Adrenal gland (tissue), 19 donors: ENCODE measurements at places on chromosomes 6 and 20.
A peak's percentile ranks its signal among the peaks of the same experiment; 100 is the strongest.

DNA sequence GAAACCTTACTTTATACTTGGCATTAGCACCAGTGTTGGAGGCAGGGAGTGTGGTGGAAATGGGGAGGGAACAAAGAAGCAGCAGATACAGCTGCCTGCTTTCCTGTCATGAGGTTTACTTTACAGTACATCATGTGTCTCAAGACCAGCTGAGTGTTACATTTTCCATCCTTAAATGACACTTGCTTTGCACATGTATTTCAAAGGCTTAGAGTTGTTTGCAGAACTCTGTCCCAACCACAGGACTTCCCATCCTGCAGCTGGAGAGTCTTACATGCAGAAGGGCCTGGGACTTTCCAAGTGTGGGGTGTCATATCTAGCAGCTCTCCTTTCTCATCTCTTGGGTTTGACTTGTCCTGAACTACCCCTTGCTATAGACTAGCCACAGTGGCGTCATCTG is 395.9 kb downstream of the DHX35 start:
- no peak for DNase-seq

DNA sequence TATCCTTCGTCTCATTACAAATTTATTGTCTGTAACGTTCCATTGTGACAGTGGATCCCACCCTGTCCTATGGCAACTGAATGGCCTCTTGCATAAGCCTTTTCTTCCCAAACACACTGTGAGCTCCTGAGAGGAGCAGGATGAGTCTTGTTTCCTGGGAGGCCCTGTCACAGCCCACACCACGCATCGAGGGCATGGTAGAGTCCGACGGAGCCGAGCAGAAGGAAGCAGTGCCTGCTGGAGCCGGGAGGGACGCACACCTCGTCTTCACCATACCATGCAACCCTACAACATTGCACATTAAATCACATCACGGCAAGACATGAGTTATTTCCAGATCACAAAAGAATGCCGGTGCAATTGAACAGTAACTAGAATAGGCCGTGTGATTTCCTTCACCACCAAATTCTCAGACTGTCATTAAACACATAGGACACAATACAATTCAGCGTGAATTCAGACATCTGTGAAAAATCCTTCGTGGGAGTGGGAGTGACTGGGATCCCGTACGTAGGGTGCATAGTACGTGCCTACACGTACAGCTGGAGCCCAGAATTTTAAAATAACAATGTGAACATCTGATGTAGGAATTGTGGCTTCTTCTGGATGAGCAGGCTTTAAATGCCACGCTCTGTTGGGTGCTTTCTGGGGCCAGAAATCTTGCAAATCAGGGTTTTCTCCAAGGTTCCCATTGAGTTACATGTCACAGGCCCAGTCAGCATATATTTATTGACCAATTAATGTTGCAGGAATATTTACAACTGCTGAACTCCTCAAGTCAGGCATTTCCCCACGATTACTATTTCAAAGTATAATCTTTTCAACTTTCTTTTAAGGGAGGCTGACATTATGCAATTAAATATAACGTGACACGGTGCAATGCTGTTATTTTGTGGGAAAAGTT is 201.8 kb downstream of the TTLL2 start:
- DNase-seq, result no peak

DNA sequence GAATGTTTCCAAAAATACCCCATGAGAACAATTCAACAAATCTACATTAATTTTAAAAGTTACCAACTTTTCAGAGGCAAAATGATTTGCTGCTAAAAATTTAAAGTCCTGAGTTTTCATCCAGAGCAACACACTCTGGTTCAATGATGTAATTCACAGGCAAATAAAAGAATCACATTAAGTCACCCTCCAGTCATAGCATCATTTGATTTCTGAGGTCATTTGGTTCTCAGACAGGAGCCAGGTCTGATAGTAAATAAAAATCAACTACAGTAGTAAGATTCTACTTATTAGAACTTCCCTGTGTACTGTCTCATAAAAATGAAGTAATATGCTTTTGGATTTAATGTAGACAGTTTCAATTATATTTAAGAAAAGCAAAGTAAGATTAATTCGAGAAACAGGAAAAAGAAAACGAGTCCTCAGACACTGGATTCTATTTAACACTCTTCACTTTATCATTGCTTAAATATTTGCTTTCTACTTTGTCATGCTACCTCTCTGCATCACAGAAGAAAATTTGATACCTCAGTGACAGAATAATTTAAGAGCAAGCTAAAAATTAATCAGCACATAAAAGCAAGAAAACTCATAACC is 25.8 kb downstream of the MAP7 start:
- no peak for DNase-seq

GRCh38 chr6:143117108-143117507 is 56.4 kb downstream of the AIG1 start:
- DNase-seq, result no peak

- peak; percentile 57 for DNase-seq
Measured at GRCh38 chr6:122798099-122798641, 9.1 kb downstream of the SMPDL3A start.

GRCh38 chr20:33667245-33667675 is 517 bp downstream of the ACTL10 start:
- DNase-seq, result peak; percentile 66

DNA sequence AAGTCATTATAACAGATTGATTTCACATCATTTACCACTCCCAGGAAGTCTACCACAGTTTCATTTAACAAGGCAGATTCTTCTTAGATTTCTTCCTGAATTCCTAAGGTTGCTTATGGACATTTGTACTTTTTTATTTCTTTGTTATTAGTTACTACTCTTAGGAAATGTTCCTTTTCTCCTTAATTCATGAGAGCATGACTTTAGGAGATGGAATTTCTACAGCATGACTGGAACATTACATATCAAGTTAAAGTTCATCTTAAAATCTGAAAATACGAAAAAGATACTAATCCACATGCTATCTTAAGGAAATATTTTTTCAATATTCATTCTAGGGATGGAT is 22.3 kb downstream of the CNKSR3 start:
- no peak for DNase-seq

DNA sequence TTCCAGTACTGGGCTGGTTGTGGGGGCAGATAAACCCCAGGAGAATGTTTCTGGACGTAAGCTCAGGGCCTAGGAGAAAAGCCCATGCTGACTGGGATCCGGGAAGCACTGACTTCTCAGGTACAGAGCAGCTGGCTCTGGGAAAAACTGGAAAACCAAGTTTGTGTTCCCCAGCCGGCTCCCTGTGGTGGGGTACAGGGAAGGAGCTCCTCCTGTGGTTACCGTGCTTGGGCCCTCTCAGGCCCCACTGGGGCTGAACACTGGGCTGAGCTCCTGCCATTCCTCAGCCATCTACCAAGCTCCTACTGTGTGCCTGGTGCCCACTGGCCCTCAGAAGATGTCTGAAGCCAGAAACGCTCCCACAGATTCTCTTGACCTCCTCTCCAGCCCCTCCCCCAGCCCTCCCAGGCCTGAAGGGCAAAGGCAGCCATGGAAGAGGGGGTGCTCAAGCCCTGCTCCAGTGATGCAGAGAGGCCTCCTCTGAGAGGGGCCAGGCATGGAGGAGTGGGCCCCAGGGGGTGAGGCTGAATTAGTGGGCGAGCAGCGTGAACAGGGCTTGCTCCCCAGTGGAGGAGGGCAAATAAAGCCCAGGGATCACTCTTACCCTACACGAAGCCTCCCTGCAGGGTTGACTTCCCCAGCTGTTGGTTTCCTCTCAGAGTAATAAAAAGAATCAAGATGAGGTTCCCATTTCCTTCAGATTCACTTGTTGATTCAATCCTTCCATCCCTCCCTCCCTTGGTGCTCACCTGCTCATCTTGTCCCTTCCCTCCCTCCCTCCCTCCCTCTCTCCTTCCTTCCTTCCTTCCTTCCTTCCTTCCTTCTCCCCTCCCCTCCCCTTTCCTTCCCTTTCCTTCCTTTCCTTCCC is 100.0 kb downstream of the VEGFA start:
- no peak for DNase-seq

GRCh38 chr20:5531318-5532081 is 214.7 kb upstream of the PROKR2 start:
- peak; percentile 64 for DNase-seq

DNA sequence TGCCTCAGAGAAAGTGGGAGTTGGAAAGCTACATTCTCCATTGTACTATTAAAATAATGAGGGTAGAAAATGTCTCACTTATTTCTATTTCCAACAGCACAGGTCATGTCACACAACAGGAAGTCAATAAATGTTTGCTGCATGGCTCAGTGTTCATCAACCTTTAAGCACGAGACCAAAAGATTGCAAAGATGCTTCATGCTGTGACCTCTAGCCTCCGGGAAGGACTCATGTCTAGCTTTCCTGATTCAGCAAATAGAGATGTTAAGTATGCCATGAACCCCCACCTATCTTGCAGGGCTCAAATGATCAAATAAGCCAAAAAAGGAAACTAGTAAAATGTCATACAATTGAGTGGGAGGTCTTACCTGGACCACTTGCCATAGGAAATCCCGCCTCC is 57.4 kb downstream of the NCOA6 start:
- no peak for DNase-seq

DNA sequence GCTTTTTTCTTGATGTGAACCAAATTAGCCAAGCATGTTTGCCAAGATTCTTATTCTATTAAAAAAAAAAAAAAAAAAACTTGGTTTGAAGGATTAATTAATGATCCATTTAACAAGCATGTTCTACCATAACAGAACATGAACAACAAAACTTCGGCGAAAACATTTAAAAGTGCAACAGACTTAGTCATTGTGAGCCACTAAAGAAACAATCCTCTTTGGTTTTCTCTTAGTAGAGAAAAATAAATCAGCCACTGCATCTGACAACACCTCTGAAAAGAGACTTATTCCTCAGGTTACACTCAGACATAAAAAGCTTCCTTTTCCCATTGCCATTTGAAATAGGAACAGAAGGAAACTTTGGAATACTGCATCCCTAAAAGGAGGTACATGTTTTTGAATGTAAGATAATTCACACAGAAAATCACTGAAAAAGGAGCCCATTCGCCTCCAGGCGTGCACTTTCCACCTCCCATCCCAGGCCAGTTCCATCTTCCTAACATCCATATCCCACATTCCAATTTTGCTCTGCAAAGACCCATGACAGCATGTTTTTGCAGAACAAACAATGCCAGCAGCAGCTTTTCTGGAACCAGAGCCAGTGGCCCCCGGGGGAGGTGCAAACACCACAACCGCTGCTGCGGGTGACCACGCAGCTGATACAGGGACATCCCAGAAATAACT is 79.5 kb downstream of the ZMYND8 start:
- DNase-seq, result peak; percentile 74

GRCh38 chr20:19745106-19745505 is 13.0 kb upstream of the RIN2 start:
- no peak for DNase-seq

GRCh38 chr20:17762243-17762872 is 62.6 kb downstream of the BANF2 start:
- no peak for DNase-seq

DNA sequence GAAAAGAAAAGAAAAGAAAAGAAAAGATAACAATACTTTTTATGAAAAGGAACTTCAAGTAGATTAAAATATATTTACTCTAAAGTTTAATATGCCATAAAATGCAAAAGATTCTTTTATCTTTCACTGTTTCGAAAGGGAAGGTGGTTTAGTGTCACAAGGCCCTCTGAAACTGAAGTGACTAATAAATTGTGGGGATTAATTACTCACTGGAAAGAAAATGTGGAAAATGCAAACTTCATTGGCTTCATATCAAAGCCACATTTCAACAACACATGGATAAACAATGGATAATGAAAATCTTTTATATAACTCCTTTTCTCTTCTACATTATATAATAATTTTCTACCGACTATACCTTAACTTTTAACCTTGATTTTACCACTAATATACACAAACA is 320.5 kb upstream of the RSPO3 start:
- DNase-seq, result no peak

- no peak for DNase-seq
Measured at GRCh38 chr6:129007701-129008373, 124.9 kb downstream of the LAMA2 start.

DNA sequence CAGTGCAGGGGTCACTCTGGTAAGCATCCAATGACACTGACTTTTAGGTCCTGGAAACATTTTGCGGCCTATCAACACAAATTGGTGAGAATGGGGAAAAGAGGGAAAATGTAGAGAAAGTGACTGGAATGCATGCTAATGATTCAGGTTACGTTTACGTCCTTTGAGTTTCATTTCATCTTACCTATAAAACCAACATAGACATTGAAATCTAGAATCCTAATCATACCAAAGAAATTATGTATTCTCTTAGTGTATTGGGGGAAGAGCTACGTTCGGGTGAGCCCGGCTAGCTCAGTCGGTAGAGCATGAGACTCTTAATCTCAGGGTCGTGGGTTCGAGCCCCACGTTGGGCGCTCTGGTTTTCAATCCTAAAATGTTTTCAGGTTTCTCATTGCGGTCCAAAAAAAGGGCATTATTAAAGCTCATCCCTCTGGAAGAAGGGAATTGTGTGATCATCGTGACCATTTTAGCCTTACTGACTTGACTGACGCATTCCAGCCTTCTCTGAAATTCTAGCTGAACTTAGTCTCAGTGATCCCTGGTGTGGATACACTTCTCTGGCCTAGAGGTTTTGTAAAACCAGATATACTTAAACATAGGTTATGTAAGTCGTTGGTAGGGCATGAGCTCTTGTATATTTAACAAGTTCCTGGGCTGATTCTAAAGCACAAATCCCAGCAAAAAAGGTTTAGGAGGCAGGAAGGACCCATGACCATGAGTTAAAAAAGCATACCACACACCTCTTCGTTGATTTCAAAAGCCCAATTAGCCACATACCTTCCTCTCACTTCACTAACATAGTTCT is 18.3 kb downstream of the HMGN4 start:
- peak; percentile 75 for DNase-seq

DNA sequence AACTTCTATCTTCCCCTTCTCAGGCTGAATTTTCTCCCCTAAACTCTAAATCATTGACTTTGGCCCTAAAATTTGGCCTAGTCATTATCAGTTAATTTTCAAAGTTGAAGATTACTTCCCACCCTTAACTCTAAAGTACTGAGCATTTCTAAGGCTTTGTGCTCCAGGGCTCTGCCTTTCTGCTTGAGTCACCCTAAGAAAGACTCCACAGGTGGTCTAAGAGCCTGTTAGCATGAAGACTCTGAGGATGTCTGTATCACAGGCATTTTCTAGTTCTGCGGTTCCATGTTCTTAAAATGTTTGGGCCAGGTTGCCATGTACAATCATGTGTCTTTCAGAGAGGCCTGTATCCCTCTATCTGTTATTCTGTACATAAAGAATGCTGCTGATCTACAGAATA is 808.1 kb upstream of the MANEA start:
- no peak for DNase-seq

DNA sequence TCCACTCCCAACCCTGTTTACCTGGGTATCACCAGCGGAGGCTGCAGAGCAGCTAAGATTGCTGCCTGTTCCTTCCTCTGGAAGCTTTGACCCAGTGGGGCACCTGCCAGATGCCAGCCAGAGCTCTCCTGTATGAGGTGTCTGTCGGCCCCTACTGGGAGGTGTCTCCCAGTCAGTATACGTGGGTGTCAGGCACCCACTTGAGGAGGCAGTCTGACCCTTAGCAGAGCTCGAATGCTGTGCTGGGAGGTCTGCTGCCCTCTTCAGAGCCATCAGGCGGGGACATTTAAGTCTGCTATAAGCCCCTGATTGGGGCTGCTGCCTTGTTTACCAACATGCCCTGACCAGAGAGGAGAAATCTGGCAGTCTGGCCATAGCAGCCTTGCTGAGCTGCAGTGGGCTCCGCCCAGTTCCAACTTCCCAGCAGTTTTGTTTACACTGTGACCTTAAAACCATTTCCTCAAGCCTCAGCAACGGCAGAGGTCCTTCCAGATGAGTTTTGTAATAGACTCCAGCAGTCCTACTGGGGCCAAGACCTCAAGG is 2.8 kb downstream of the RAET1E start:
- DNase-seq, result peak; percentile 74
